Head of caudate nucleus (tissue), 42 donors: ENCODE measurements at places on chromosomes 1 and 21.

DNA sequence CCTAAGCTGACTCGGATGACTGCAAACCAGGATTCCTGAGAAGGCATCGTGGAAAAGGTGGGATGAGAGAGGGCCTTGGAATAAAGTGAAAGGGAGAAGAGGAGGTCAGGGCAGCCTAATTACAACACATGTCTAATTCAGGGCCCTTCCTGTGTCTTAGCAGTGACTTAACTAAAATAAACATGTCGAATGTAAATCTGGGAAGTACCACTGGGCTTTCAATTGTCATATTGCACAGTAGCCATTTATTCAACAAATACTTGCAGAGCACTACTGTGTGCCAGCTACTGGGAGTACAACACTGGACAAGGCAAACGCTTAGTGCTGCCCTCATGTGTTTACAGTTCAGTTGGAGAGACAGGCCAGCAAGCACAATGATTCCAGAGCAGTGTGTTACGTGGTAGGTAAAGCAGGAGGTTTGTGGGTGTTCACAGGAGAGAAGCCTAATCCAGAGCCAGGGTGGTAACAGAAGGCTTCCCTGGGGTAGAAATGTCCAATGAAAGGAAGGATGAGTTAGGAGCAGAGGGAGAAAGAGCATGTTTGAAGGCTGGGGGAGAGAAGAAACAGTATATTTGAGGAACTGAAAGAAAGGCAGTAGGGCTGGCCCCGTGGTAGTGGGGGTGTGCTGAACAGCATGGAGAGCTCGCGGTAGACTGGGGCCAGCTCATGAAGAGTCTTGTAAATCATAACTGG lies 38.0 kb upstream of the RASAL2 start:
- no peak for DNase-seq

DNA sequence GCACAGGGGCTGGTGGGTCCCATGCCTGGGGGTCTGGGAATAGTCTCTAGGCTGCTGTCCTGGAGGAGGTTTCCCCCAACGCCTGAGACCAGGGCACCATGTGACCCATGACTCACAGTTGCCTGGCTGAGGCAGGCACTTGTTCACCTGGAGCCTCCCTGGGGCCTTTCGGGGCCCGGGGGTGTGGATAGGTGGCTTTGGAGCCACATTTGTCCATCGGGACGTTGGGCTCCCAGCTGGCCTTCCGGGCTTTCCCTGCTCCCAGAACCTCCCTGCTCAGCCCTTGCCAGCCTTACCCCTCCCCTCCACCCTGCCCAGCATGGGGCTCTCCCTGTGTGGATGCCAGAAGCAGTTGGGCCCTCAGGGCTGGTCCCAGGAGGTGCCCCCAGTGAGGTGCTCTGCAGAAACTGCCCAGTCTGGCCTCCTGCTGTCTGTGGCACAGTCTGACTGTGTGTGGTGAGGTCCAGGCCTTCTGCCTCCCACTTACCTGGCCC lies 14.2 kb downstream of the COL6A1 start:
- no peak for DNase-seq

- DNase-seq: peak; percentile 88
These were observed 18.8 kb downstream of the ADGRB2 start for GRCh38 chr1:31745096-31745945.

DNA sequence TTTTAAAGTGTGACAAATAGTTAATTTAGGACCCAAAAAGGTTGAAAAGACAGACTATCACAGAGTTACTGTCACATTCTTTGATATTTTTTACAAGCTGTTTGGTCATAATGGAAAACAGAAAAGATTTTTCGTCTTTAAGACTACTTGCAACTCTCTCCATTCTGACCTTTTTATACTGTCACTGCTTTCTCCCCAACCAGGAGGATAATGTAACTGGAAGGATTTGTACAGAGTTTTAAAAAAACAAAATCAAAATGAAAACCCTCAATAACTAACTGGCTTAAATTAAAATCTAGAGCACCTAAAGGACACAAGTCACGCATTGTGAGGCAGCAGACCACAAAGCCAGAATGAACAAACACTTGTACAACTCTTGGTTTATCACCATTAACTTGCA lies 257.7 kb downstream of the FAF1 start:
- no peak for DNase-seq

DNA sequence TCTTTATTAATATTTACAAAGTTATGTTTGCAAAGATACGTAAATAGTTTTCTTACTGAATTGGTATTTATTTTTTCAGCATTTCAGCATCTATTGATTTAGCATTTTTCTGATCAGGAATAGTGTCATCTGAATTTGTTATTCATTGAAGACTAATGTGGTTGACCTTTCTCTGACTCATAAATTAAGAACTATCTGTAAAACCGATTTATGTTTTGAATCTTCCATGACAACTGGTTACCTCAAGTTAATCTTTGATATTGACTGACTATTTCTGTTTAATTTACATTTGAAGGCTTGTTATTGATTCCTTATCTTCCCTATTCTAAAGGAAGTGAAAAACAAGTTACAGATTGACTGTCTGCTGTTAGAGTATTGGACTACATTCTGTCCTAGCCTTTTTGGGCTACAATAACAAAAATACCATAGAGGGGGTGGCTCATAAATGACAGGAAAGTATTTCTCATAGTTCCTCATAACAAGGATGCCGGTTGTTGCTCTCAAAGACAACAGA lies 1131.4 kb downstream of the PLA2G4A start:
- DNase-seq: no peak

- peak; percentile 97 for DNase-seq
These were observed 1561.5 kb downstream of the MRPL39 start for GRCh38 chr21:24045775-24046215.

DNA sequence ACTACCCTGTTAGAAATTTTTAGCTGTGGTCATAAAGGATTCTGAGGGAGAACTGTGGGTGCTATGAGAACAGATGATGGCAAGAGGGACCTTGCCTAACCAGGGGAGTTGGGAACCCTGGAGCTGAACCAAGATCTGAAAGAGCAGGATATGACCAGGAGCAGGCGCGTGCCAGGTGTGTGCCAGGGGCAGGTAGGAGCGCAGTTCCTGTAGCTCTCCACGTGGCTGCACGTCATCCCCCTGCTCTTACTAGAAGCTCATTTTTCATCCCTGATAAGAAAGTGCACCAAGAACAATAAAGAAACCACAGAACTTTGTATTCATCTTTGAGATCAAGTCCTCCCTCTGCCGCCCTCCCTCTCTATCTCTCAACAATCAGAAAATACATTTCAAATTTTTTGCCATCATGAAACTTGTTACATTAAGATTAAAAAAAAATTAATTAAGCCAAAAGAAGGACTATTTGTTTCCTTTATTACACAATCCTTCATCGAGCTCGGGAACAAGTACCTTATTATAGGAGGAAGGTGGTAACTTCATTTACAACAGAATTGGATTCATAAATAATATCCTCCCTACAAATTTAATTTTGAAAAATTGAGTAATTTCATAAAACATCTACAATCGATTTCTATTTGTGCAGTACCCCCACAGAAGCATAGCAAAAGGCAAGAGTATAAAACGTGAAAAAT lies 78.5 kb downstream of the SLC35F3 start:
- no peak for DNase-seq

DNA sequence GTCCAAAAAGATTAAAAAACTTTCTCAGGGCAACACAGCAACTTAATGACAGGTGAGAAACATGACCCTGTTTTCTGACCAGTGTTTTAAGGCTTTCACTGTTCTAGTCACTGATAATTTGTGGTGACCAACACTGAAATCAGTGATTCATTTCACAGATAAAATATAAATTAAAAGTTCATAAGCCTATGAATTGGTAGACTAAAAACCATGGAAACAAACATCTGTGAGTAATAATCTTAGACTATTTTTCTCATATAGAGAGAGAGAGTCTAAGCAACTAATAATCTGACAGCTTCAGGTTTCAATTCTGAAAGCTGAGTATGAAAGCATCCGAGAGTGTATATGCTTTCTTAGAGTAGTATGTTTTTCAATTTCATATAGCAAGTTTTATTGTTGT lies 536.9 kb downstream of the ADGRL2 start:
- DNase-seq: no peak

GRCh38 chr1:70057500-70057899 lies 147.9 kb downstream of the LRRC40 start:
- DNase-seq: no peak

GRCh38 chr1:231887866-231888265 lies 261.3 kb downstream of the DISC1 start:
- DNase-seq: no peak

GRCh38 chr1:76075877-76076276 lies 1.3 kb downstream of the ST6GALNAC3 start:
- DNase-seq: no peak

- DNase-seq: no peak
These were observed 256.3 kb upstream of the IRF2BP2 start for GRCh38 chr1:234866007-234866866.

DNA sequence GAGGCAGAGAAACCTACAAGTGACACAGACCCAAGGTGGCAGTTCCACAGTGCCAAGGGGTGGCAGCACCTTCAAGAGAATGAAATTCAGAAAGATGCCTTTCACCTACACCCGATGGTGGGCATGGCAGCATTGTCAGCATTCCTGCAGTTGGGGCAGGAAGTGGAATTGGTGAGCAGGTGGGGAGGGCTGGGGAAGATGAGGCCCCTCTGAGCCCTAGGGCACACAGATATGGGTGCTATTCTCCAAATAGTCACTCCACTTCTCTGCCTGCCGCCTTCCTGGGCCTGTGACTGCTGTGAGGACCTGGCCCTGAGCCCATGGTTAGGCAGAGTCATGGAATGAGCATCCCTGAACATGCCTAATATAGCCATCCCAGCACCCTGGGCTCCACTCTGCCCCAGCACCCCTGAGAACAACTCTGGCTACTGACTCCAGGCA lies 8.3 kb downstream of the SHISA4 start:
- no peak for DNase-seq

DNA sequence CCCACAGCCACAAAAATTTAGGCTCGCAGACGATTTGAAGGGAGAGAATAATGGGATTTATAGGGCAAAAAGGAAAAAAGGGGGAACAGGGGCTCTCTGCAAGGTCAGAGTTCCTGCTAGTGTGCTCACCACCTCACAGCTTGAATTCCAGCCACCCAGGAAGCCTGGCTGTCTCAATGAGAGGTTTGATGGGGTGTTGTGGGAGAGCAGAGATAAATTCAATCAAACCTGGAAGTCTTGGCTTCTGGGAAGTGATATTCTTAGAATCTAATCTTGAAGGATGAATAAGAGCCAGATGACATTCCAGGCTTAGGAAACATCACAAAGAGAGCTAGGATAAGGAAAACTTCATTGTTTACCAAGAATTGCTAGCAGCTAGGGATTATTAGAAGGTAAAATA lies 47.4 kb upstream of the C21orf91 start:
- DNase-seq: no peak

DNA sequence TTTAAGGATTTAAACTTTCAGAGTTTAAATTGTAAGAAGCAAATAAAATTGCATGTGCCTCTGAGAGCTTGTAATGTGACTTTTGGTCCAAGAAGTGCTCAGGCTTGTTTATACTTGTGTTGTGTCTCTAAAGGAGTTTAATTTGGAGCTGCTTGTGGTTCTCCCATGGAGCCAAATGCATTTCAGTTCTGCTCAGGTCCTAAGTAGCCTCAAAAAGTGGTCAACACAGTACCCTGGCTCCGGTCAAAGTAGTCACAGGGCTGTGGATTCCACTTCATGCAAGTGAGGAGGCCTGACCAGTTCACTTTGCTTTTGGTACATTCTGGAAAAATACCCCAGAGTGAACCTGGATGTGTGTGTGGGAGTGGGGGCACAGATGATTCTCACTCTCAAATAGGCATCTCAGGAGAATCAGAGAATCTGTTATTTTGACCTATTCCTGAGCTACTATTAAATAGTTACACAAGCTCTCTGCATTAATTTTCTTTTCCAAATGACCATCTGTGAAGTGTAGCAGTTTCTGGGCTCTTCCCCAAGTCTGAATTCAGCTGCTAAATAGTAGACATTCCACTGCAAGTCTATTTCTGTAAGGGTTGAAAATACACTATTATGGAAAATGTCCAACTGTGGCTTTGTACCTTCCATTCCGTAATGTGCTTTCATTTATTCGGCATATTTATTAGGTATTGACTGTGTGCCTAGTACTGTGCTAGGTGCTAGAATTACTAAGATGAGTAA lies 31.7 kb upstream of the AGO1 start:
- peak; percentile 45 for DNase-seq

DNA sequence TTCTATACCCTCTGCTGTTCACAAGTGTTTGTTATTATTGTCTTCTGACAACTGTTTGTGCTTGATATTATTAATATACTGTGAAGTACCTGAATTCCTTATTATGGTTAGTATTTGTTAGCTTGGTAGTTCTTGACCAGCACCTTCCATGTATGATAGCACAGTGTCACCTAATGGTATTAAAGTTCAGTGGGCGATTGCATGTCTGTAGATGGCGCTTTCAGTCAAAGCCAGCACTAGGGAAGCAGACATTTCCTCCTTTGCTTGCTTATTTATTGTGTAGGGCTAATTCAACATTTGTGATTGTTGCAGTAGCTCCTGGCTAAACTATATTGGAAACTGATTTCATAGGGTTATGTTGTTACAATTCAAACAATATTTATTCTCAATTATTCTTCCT lies 218.0 kb downstream of the ZP4 start:
- no peak for DNase-seq

GRCh38 chr1:190179817-190180216 lies 297.8 kb downstream of the BRINP3 start:
- no peak for DNase-seq

GRCh38 chr1:157371221-157371620 lies 181.1 kb downstream of the FCRL5 start:
- DNase-seq: no peak

- no peak for DNase-seq
These were observed 147.7 kb downstream of the DMRTA2 start for GRCh38 chr1:50275566-50275965.

GRCh38 chr1:20632386-20632785 lies 872 bp upstream of the PINK1 start:
- no peak for DNase-seq

- no peak for DNase-seq
These were observed 43.4 kb upstream of the GPR88 start for GRCh38 chr1:100494393-100495084.

DNA sequence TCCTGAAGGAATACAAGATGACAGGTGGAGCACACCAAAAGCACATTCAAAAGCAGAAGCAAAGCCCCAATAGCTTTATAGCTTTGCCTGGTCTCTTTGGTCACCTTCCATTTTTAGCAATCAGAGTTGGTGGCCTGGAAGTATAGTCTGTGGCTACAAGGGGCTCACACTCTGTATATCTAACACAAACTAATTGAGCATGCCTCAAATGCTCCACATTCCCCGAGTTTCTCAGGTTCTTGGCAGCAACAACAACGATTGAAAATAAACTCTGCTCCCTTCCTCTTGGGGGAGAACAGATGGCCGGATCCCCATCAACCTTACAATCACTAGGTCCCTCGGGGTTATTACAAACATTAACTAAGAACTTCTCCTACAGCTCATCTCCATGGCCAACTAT lies 24.9 kb upstream of the TADA1 start:
- no peak for DNase-seq

GRCh38 chr21:45294509-45295291 lies 7.0 kb upstream of the POFUT2 start:
- peak; percentile 44 for DNase-seq

DNA sequence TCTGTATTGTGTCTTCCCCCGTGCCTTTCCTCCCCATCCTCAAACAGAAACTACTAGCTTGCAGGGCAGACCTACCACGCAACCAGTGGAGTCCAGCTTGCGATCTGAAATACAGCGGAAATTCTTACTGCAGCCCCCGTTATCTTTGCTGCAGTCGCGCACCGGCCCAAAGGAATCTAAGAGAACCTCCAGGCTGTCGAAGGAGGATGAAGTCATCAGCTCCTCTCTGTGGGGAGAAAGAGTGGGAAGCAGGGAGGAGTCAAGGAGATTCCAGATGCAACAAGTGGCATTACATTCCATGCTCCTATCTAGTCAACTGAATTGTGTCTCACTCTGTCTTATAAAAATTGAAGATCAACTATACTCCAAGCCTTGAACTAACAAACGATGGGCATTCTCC lies 206.9 kb downstream of the ASTN1 start:
- no peak for DNase-seq
